ENCODE measurements at places on chromosomes 3 and 15. TPM values are rescaled to one million over a fixed set of nuclear protein-coding genes. Genes with fewer than 3 reads are reported as not detected.

The ARHGEF26 gene
- 0.14 TPM for total RNA-seq

The GADL1 gene
- not detected for total RNA-seq

The SLC22A13 gene
- 0.21 TPM for total RNA-seq

The ITGA11 gene
- 2.9 TPM for total RNA-seq

The BDH1 gene
- 84.9 TPM for total RNA-seq

The ROPN1 gene
- total RNA-seq = not detected

The PLA2G4D gene
- not detected for total RNA-seq

The KLF15 gene
- 0.32 TPM for total RNA-seq

The GXYLT2 gene
- 0.07 TPM for total RNA-seq

- no peak for DNase-seq
Measured at GRCh38 chr3:72273615-72274014, 488.7 kb upstream of the PROK2 start.

GRCh38 chr3:46289551-46289950 lies 47.3 kb downstream of the CCR3 start:
- no peak for DNase-seq

DNA sequence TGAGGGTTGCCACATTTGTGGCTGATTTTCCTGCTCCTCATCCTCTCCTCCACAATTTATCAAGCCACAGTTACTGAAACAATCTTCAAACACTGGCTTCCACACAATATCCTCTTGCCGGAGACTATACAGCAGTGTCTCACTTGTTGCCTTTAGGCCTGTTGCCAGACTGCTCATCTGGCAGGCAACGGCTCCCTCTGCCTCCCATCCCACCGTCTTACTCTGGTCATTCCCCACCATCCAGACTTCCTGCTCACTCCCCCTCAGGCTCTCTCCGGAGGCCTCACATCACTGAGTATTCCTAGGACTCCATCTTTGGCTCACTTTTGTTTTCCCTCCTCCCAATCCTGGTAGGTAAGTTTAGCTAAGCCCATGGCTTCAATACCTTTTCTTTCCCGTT lies 301.9 kb downstream of the IL20RB start:
- no peak for DNase-seq

GRCh38 chr3:60053526-60054265 lies 1003.9 kb upstream of the CFAP20DC start:
- DNase-seq = peak; percentile 73

DNA sequence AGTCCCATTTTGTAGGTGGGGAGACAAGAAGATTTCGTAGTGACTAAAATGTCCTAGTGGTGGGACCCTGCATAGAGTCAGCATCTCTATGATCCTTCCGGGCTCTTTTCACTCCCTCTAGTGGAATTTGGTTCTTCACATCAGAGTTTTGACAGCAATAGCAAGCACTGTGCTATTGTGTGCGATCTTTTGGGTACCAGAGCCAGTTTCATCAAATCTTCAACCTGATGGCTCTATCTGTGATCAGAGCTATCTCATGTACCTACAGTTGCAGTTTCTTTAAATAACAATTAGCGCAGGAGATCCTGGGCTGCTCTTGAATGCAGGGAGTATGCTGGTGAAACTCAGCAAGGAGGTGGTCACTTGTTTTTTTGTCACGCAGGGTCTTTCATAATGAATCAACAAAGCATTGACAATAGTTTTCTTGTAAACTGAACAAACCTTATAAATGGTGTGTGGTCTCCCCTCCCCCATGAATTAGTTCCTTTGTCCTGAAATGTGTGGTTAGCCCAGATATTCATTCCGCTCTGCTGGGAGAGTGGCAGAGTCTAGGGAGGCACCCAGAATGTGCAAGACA lies 257.2 kb upstream of the SOX2 start:
- DNase-seq = no peak

- DNase-seq = no peak
Measured at GRCh38 chr3:42511201-42511600, 8.8 kb downstream of the VIPR1 start.

DNA sequence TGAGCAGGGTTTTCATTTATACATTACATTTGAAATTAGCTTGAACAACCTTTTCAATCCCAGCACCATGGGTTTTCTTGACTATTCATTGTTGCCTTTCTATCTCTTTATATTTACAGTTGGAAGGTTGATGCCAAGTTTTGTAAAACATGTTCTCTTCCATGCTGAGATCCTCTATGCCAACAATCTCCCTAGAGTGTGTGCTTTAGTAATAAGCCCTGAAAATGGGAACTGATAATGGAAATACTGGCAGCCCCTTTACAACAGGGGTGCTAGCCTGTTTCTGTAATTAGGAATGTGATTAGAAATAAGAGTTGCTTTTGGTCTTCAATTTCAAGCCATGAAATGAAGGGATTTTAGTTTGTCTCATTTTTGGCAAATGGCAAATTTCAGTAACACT lies 239.9 kb upstream of the NAALADL2 start:
- no peak for DNase-seq

- DNase-seq = no peak
Measured at GRCh38 chr3:81463781-81464180, 297.7 kb downstream of the GBE1 start.

DNA sequence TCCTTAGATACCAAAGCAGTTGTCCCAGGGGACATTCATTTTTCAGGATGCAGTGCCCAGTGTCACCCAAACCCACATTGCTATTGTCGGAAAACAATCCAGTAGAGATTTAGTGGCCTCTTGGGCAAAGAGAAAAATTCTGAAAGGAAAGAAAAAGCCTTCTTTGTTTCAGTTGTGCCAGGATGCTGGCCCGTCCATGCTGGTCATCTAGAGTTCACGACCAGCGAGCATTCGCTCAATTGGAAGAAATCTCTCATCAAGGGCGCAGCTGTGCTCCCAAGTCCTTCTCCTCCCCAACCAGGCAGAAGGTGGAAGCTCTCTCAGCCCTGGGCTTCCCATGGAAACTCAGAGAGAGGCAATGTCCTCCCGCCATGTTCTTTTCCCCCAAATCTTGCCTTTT lies 123.7 kb downstream of the MTHFS start:
- no peak for DNase-seq

- DNase-seq = no peak
Measured at GRCh38 chr15:50257332-50257731, 8.2 kb downstream of the HDC start.

GRCh38 chr3:126034481-126035361 lies 49.2 kb downstream of the SLC41A3 start:
- DNase-seq = peak; percentile 9

DNA sequence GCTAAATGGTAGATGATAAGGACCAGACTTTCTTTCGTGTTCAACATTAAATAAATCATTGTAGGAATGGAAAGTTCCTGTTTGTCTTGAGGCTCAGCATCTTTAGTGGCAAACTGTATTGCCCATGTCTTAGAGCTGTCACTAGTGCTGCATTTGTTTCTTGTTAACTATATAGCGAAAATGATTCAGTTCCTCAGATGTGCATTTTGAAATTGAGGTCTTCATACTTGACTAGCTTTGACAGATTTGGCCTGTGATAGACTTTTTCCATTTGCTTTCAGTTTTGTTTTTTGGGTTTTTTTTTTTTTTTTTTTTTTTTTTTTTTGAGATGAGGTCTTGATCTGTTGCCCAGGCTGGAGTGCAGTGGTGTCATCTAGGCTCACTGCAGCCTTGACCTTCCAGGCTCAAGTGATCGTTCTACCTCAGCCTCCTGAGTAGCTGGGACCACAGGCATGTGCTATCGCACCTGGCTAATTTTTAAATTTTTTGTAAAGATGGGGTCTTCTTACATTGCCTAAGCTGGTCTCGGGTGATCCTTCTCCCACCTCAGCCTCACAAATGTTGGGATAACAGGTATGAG lies 9.5 kb upstream of the RPLP1 start:
- no peak for DNase-seq

Data from activated CD4-positive, alpha-beta T cell treated with anti-CD3 and anti-CD28 coated beads for 36 hours (primary cell).